ENCODE measurements at places on chromosomes 13 and 19. TPM values are rescaled to one million over a fixed set of nuclear protein-coding genes. Genes with fewer than 3 reads are reported as not detected.

Gene NPAS1
- total RNA-seq, result 0.24 TPM

Gene GPR18
- total RNA-seq, result 1.1 TPM

Gene FCGBP
- total RNA-seq, result 3.8 TPM

Gene CYP4F8
- total RNA-seq, result not detected

Gene ENOX1
- 5.9 TPM for total RNA-seq

DNA sequence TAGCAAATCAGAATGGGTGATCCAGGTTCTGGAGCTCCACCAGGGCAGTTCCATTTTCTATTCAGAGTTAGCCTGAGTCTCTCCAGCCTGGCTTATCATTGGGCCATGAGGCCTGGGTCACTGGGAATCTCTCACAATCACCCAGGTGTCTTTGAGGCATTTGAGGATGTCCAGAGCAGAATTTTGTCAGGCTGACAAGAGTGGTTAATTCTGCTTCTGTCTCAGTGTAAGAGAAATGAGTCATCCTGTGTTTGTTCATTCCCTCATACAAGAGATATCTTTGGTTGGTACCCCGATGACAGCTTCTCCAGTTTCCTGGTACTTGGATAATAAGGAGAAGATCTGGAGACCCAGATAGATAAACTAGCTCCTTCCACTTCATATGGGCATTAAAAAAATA is 10.4 kb downstream of the ZNF93 start:
- H3K4me3 ChIP-seq, result no peak overlapping the region
- no peak overlapping the region for H3K27ac ChIP-seq
- no peaks in the 10 kb centered on the region for H3K36me3 ChIP-seq
- DNase-seq, result no peak
- no peaks in the 10 kb centered on the region for H3K4me1 ChIP-seq

- peaks cover 26% of the 10 kb centered on the region for H3K27me3 ChIP-seq
- H3K27ac ChIP-seq, result no peak overlapping the region
- no peaks in the 10 kb centered on the region for H3K4me1 ChIP-seq
- no peaks in the 10 kb centered on the region for H3K36me3 ChIP-seq
- H3K4me3 ChIP-seq, result no peak overlapping the region
These were observed 6.0 kb downstream of the SLC5A5 start for GRCh38 chr19:17877696-17878095.

GRCh38 chr13:26030331-26030730 is 21.5 kb downstream of the SHISA2 start:
- H3K4me1 ChIP-seq, result no peaks in the 10 kb centered on the region
- H3K36me3 ChIP-seq, result no peaks in the 10 kb centered on the region
- no peak overlapping the region for H3K4me3 ChIP-seq
- H3K27ac ChIP-seq, result no peak overlapping the region
- no peak for DNase-seq

DNA sequence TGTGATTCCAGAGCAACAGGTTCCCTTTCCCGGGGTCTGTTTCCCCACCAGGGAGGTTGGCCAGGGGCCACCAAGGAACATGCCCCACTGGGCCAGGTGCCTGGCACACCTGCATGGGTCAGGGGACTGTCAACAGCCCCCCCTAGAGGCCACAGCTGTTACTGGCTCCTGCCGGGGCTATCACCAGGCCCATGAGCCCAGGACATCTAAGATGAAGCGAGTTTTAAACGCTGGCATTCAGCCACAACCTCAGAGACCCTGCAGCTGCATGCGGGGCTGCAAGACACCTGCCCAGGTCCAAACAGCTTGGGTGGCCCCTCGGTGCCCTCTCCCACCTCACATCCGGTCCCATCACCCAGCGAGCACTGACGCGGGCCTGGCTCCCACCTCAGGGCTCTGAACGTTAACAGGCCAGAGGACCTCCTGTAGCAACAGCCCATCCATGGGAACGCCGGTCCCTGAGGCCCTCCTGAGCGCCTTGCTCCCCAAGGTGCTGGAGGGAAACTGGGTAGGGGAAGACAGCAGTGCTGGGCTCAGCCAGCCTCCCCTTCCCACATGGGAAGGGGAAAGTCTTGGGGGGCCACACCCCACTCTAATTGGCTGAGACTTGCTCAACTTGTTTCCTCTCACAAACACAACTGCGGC is 12.0 kb downstream of the KHSRP start:
- H3K4me1 ChIP-seq, result no peaks in the 10 kb centered on the region
- peaks cover 44% of the 10 kb centered on the region for H3K36me3 ChIP-seq

DNA sequence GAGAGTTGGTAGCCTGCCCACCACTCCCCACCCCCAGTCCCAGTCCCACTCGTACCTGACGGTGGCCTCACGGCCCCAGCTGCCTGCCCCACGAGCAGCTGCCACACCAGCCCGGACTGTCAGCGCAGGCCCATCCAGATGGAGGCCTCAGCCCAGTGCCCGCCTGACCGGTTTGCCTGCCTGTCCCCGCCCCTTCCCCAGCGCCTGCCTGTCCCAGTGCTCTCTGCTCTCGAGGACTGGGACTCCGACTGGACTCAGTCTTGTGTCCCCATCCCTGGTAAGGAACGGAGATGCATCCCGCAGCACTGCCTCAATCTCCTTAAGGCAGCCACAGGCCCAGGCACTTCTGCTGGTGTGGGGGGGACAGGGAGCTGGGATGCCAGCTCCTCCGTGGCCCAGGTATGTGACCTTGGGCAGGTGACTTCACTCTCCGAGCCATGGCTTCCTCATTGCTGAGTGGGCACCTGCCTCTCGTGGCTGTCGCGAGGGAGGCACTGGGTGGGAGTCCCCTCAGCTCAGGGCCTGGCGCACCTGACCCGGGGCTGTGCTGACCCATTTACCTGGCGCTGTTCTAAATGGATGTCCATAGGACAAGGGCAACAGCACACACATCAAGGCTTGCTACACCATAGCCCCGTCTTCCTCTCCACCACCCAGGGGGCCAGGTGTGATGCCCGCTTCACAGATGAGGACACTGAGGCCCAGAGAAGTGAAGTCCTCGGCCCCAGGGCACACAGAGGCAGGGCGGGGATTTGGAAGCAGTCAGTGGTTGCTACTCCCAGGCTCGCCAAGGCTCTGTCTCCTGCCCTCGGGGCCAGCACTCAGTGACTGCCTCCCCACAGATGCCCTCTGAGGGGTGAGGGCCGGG is at the start of gene NKPD1:
TSS of gene NKPD1 (minus strand) at position 113 of the 868 bp plus-strand sequence. CDS start 832 bp downstream, outside the sequence.
- no peaks in the 10 kb centered on the region for H3K36me3 ChIP-seq
- H3K27me3 ChIP-seq, result no peaks in the 10 kb centered on the region
- no peak within 1 kb of the TSS for H3K4me3 ChIP-seq
- H3K27ac ChIP-seq, result no peak within 1 kb of the TSS
- DNase-seq, result no peak

DNA sequence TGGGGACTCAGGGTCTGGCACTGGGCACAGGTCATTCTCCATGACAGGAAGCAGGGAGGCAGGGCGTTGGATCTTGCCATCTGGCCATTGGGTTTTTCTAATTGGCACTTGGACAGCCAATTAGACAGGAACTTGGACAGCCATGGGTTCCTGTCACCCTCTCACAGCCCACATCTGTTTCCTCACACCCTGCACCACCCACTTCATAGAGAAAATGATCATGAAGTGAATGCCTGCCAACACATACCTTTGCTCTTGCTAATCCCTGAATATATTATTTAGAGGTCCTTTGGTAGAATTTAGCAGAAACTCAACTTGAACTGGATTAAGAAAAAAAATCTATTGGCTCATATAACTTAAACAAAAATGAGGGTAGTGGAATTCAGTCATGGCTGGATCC is 4.9 kb upstream of the OLFM2 start:
- no peaks in the 10 kb centered on the region for H3K36me3 ChIP-seq
- no peak overlapping the region for H3K4me3 ChIP-seq
- H3K27ac ChIP-seq, result no peak overlapping the region
- DNase-seq, result no peak

Data from heart left ventricle (tissue), 16 donors.